Stimulated activated CD8-positive, alpha-beta memory T cell treated with anti-CD3 and anti-CD28 coated beads, Interleukin-12 subunit alpha, Interleukin-12 subunit beta, amount 100 ng/mL, for 1 hour (primary cell): ENCODE measurements at places on chromosomes 12 and 14.

GRCh38 chr12:28156804-28157203 lies 33.5 kb upstream of the CCDC91 start:
- DNase-seq, result no peak

DNA sequence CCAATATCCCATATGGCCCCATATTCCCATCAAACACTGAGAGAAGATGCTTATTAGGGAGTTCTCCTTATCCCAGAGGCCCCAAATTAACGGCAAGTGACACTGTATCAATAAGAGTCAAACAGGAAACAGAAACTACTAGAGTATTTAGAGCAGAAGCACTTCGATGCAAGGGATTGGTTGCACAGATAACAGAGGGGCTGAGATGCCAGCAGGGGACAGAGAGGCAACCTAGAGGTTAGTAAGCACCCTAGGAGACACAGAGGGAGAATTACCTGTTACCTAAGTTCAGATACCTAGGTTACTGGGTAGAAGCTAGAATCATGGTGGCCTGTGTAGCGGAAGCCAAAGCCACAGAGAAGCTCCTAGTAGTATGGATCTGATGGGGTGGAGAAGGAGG lies 2.9 kb downstream of the HEBP1 start:
- no peak for DNase-seq

GRCh38 chr14:39419272-39419671 lies 13.0 kb downstream of the FBXO33 start:
- DNase-seq, result no peak

GRCh38 chr14:55129086-55129427 lies at the start of gene LGALS3:
LGALS3 (plus strand) TSS chr14:55129252; CDS start chr14:55137374, 8,122 bp downstream.
- no peak for DNase-seq

DNA sequence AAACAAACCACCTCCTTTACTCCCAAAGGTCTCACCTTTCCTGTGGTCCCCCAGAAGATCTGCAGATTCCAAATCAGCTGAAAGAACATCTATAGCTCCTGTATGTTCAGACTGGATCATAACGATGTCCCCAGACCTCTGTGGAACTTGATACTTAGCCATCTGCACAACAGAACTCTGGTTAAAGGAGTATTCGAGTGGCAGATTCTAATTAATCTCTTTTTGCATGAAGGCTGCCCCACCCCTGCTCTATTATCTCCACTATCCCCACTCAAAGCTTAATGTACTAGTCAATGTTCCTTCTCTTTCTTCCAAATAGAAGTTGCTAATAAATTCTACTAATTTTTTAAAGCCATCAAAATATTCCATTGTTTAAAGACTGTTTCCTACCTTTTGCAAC lies 22.8 kb downstream of the GSTZ1 start:
- DNase-seq, result no peak

DNA sequence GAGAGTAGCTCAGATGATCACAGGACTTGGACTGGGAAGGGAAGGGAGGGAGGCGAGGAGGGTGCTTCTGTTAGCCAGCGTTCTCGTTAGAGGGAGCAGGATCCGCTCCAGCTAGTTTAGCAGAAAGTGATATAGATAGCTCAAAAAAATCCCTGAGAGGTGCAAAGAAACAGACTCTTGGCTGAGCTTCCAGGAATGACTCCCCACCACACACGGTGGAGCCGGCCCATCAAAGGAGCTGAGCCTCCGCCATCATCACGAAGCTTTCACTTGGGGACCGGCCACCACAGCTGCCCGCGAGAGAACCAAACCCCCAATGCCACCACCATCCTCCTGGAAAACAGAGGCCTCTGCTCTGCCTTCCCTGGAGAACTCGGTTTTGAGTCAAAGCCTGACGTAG lies 124.6 kb upstream of the BCL2L14 start:
- DNase-seq, result no peak

DNA sequence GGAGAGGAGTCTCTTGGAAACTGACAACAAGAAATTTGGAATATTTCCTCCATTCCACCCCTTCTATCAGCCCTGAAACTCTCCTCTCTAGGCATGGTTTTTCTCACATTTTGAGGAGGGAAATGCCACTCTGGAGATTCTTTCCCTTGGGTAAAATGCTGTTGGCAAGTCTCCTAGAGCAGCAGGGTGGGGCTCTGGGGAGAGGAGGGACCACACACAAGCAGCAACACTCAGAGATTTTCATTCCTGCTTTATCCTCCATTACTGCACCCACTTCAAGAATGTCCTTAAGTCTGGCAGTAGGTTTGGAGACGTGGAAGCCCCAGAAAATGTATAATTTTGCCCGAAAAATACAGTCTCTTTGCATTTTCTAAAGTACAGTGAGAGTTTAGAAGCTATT lies 130.8 kb upstream of the FLRT2 start:
- DNase-seq, result no peak

DNA sequence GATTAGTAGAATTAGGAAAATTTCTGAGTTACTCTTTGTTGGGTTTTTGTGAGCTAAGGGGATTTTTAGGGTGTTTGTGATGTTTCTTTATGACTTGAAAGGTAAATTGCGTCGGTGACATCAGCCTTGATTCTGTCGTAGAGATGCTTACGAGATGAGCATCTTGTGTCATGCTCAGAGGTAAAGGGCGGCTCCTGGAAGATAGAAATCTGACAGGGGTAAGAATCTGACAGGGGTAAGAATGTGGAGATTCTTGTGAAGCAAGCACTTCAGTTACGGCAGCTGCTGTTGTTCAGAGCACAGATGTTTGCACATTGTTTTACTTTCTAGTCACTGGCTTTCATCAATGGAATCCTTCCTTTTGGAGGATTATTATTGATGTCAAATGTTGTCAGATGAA lies 22.5 kb downstream of the EML1 start:
- no peak for DNase-seq

DNA sequence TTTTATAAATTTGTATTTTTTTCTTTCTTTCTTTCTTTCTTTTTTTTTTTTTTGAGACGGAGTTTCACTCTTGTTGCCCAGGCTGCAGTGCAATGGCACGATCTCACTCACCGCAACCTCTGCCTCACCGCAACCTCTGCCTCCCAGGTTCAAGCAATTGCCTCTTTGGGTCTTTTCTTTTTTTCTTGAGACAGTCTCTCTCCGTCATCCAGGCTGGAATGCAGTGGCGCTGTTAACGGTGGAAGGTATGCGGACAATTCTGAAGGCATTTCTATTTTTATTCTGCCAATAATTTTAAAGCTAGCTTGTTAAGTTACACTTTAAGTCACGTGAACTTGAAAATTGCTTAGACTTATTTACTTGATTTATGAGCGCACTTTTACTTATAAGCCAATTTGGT lies 8.8 kb upstream of the PHC1 start:
- DNase-seq, result no peak

DNA sequence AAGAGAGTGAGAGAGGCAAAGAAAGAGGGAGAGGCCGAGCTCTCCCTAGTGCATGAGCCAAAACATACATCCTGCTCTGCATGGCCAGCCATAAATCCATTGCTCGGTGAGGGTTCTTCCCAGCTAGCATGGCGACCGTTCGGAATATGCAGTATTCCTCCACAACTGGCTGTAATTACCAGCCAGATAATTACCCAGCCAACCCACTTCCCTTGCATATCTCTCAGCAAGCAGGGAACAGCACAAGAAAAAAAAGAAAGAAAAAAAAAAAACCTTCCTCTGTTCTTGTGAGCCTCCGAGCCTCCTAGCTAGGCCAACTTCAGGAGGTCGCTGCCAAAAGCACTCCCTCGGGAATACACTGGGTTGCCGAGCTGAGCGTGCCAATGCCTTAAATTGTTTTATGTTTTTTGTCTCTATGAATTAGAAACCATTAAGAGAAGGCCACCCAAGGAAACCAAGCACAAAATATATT lies 567.9 kb downstream of the MED13L start:
- DNase-seq, result no peak

GRCh38 chr12:71566655-71567054 lies 97.0 kb downstream of the ZFC3H1 start:
- DNase-seq, result no peak

DNA sequence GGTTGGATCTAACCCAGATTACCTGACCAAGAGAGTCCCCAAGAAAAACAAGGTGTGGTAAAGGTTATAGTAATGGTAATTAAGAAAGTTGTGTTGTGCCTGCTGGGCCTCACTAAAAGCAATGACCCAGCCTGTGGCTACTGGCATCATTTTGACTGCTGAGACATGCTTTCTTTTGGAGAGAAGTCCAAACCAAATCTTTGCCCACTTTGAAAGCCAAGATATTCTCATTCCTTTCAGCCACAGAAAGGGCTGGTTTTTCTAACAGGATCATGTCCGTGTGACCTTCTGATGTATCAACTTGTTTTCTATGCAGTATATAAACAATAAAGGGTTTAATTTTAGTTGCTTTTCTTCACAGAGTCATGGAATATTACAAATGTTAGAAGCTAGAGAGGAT lies 388.6 kb downstream of the RAD51B start:
- no peak for DNase-seq

GRCh38 chr14:22414876-22415604 lies 174.0 kb downstream of the DAD1 start:
- no peak for DNase-seq

DNA sequence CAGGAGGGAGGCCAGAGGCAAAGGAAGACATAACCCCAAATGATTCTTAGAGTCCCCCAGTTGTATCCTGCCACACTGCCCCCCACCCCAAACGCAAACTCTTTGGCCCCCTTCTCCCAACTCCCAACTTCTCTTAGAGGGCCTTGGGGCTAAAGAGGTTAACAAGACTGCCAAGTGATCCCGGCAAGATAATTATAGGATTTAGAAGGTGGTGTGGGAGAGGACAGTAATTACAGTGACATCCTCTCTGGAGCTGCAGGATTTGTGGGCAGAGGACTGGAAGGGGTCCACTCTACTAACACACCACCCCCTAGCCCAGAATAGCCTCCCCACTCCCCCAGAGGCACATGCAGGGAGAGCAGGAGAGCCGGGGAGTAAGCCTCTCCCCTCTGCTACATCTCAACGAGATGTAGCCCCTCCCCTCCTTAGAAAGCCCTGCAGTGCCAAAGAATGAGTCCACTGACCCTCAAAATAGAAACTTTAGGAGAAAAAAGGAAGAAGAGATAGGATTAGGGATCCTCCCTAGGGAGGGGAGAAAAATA lies 5.3 kb upstream of the GDF11 start:
- no peak for DNase-seq

- no peak for DNase-seq
Measured at GRCh38 chr14:23076785-23077408, 18.0 kb downstream of the ACIN1 start.

- no peak for DNase-seq
Measured at GRCh38 chr14:65373671-65374039, 38.9 kb upstream of the FUT8 start.

GRCh38 chr12:116397148-116397547 lies 119.7 kb upstream of the MED13L start:
- no peak for DNase-seq

DNA sequence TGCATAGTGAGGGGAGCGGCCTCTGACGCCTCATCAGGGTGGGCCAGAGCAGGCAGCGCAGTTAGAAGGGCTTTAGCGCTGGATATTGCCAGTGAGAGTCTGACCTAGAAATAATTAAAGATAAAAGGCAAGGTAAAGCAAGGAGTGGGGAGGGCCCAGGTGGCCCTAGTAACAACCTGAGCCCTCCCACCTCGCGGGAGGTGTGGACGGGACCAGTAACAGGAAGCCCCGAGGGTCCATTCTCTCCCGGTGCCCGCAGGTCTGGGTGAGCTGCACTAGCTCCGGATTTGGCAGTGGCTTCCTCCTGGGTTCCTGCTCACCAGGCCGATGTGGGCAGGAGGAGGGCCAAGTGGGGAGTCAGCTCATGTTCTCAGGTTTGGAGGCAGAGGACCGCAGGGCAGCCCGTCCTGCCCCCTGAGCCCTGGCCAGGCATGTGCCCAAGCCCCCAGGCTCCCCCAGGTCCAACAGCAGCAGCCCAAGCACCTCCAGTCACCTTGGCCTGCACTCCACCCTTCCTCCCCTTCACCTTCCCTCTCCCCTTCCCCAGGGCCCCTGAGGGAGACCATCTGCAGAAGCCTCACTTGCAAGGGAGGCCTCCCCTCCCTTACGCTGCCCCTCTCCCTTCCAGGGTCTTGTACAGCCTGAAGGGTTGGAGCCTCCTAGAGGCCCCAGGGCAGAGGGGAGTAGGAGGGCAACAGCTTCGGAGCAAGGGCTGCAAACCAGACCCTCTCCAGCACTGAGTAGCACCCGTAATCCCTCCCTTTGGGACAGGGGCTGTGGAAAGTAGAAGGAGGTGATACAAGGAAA lies 144.3 kb upstream of the FKBP4 start:
- no peak for DNase-seq

- no peak for DNase-seq
Measured at GRCh38 chr12:119412811-119413794, 78.6 kb downstream of the CCDC60 start.

DNA sequence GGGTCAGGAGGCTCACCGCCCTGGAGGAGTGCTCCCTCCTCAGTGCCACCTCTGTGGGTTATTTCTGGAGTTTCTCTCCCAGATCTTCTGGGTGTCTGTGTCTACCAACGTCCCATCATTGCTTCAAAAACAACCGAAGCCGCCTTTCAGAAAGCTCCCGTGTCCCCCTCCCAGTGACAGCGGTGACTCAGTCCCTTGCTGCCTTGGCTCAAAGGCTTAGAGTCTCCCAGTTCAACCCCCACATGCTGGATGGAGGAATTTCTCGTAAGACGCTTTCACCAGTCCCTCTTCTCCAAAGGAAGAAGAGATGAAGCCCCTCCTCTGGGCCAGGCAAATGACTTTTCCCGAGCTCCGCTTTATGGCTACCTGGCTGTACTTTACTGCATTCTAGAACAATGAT lies 146.6 kb downstream of the RBM19 start:
- DNase-seq, result no peak

GRCh38 chr12:107318806-107319532 lies 225.6 kb upstream of the CRY1 start:
- no peak for DNase-seq

- no peak for DNase-seq
Measured at GRCh38 chr12:124687917-124688316, 120.5 kb upstream of the NCOR2 start.

DNA sequence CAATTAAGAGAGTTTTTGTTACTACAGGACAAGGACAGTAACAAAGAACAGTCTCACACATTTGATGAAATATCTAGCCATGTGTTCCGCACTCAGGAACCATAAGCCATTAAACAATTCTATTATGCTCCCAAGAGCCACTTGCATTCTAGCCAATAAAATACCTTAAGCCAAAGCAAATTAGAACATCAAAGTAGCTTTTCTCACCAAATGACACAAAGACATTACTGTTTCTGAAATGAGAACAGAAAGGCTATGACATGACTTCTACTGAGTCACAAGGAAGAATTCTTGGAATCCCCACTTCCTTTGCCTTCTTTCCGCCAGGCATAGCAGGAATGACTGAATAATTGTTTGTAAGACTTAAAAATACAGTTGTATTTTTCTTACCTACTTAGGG lies 445.8 kb downstream of the ATP23 start:
- no peak for DNase-seq

DNA sequence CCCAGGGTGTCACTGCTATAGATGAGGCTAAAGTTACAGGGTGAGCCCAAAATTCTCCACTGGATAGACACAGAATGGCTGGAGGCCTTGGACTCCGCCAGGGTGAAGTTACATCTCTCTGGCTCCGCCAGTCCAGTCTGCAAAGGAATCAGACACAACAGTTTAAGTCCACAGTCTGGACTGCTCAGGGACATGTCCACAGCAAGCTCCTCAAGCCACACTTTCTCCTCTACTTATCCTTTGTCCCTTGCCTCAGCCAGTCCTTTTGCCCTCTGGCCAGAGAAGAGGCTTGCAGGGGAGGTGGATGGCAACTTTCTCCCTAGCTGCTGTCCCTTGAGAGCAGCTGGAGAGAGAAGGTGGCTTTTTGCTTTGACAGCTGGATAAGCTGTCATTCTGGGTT lies 28.0 kb downstream of the PTPRB start:
- no peak for DNase-seq
